ENCODE measurements at places on chromosomes 2 and 18.

DNA sequence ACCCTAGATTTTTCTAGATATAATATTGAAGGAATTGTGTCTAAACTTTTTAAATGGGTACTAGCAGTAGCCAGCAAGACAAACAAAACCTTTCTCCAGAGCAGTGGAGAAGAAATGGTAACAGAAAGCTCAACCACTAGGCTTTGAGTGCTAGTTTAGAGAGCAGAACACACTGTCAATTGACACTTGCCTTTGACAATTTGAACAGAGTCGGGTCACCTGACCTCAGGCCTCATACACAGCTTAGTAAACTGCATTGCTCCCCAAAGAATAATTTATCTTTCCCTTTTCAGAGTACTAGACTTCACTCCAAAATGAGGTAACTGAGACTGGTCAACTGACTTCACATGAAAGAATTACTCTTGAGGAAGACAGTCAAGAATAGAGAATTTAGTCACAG lies 48.6 kb downstream of the FIGN start:
- DNase-seq: no peak

GRCh38 chr2:231720292-231720986 lies 12.1 kb downstream of the PTMA start:
- no peak for DNase-seq

DNA sequence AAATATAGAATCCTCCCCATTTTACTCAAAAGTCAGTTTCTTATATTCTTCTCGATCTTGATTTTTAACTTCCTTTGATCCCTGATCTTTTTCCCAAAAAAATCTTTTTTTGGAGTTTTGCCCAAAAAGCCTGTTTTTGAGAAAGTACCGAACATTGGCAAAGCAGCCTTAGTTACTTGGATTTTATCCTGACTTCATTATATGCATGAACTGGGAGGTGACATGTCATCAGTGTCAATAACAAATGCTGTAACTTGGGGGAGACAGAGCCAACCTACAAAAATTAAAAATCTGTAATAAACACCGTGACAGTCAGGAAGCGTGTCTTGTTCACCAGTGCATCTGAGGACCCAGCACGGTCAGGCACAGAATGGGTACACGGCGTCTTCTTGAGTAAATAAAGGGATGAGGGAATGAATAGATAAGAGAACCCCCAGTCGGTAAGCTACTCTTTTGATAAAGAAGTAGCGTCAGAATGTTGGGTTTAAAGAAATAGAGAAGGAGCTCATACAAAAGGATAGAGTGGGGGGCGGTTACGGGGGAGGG lies 24.9 kb downstream of the TRAPPC12 start:
- no peak for DNase-seq

DNA sequence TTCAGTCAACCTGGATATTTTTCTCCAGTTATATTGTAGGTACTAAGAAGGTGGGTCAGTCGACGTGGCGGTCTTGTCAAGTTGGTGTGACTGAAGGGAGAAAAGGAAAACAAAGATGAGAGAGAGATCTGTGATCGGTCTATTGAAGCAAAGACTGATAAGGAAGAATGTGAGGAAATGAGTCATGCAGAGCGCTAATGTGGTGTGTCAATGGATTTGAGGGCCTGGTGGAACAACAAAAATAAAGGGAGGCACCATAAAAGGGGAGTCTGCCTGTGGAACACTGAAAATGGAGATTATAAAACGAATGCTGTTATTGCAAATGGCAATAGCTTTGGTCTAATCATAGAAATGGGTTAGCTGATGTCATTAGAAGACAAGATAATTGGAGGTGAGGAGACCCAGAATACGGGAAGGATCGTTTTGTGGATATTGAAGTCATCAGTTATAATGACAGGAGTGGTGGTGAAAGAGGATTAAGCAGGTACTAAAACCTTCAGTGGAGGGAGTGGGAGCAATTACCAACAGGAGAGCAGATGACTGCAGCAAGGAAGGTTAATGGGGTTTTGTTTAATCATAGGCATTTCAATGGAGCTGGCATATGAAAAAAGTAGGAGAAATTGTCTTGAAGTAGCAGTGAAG lies 599.1 kb upstream of the FSHR start:
- DNase-seq: no peak

All from AG10803 (cell line).